ENCODE measurements at places on chromosomes 4 and X. TPM values are rescaled to one million over a fixed set of nuclear protein-coding genes. Genes with fewer than 3 reads are reported as not detected.

Gene DTHD1
- 0.95 TPM for total RNA-seq

Gene RNF175
- total RNA-seq: not detected

Gene MID1
- not detected for total RNA-seq

DNA sequence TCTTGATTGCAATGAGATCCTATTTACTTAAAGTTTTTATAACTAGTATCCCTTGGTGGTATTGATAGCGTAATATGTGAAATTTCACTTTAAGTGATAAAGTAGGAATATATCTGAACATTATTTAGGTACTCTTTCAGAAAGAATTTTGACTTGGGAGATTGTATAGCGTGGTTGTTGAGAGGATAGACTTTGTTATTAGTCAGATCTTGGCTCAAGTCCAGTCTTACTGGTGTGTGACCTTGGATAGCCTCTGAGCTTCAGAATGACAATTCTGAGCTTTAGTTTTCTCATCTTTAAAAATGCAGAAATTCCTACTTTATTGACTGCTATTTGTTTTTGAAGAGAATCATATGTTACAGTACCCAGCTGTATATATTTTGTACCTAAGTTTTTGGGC is 32.6 kb downstream of the DCK start:
- peaks cover 7% of the 10 kb centered on the region for H3K4me1 ChIP-seq
- H3K36me3 ChIP-seq: peaks cover 45% of the 10 kb centered on the region
- H3K4me3 ChIP-seq: no peak overlapping the region

Gene BRS3
- total RNA-seq: not detected

GRCh38 chrX:39577985-39578869 is 519.5 kb downstream of the BCOR start:
- no peaks in the 10 kb centered on the region for H3K36me3 ChIP-seq
- no peaks in the 10 kb centered on the region for H3K27me3 ChIP-seq
- peak overlapping the region; percentile 91 for H3K27ac ChIP-seq
- DNase-seq: peak; percentile 76
- peaks cover 23% of the 10 kb centered on the region for H3K4me1 ChIP-seq
- peak overlapping the region; percentile 60 for H3K4me3 ChIP-seq

GRCh38 chrX:86711531-86712180 is 563.4 kb downstream of the DACH2 start:
- no peak overlapping the region for H3K27ac ChIP-seq
- no peak overlapping the region for H3K4me3 ChIP-seq
- H3K4me1 ChIP-seq: no peaks in the 10 kb centered on the region

- H3K27me3 ChIP-seq: no peaks in the 10 kb centered on the region
- H3K36me3 ChIP-seq: no peaks in the 10 kb centered on the region
- no peaks in the 10 kb centered on the region for H3K4me1 ChIP-seq
Measured at GRCh38 chr4:85142451-85142850, 176.0 kb upstream of the WDFY3 start.

Gene TAF1
- 47.8 TPM for total RNA-seq

Gene MGARP
- total RNA-seq: 0.21 TPM

Gene HSFX1
- total RNA-seq: 0.58 TPM

Gene SRPX2
- total RNA-seq: not detected

GRCh38 chr4:26157541-26157940 is 163.3 kb upstream of the RBPJ start:
- H3K27ac ChIP-seq: peak overlapping the region; percentile 73
- no peak overlapping the region for H3K4me3 ChIP-seq
- DNase-seq: no peak
- peaks cover 25% of the 10 kb centered on the region for H3K36me3 ChIP-seq
- no peaks in the 10 kb centered on the region for H3K27me3 ChIP-seq

DNA sequence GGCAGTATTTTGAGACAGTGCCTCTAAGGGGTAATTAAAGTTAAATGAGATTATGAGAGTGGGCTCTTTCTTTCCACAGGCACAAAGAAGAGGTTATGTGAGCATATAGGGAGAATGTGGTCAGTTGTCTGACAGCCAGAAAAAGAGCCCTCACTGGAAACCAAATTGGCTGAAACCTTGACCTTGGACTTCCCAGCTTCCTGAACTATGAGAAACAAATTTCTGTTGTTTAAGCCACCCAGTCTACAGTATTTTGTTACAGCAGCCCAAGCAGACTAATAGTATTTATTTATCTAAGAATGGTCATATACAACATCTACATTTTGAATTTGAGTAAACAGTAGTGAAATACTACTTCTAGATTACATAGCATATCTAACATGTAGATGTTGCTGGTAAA is 473.8 kb downstream of the IL15 start:
- H3K27ac ChIP-seq: no peak overlapping the region
- H3K36me3 ChIP-seq: peaks cover 38% of the 10 kb centered on the region
- no peak for DNase-seq
- no peaks in the 10 kb centered on the region for H3K27me3 ChIP-seq
- no peak overlapping the region for H3K4me3 ChIP-seq

- no peaks in the 10 kb centered on the region for H3K27me3 ChIP-seq
- H3K4me1 ChIP-seq: peaks cover 36% of the 10 kb centered on the region
- H3K36me3 ChIP-seq: peaks cover 22% of the 10 kb centered on the region
- no peak overlapping the region for H3K4me3 ChIP-seq
Measured at GRCh38 chr4:2574863-2575262, 38.4 kb downstream of the FAM193A start.

GRCh38 chrX:72340626-72341025 is 34.9 kb upstream of the CITED1 start:
- H3K27me3 ChIP-seq: no peaks in the 10 kb centered on the region
- DNase-seq: no peak
- no peak overlapping the region for H3K27ac ChIP-seq

DNA sequence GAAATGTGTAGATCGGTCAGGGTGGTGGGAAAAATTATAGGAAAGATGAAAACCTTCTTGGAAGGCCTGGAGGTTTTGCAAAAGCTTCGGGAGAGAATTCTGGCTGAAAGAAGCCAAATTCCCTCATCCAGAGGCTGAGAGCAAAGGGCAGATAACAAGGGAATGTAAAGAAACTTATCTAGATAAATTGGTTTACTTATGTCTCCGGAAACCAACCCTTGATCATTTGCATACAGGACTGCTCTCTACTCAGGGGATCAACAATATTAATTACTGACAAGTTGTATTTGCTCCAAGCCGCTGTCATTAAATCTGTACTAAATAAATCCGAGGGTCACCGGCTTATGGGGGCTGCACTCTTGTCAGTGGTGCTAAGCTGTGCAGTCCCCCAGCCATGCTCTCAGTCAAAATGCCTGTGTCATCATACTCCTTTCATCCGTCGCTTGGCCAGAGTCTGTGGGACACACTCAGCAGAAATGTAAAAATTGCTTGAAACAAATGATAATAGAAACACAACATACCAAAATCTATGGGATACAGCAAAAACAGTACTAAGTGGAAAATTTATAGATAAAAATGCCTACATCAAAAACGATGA is 715.7 kb downstream of the KCTD8 start:
- no peaks in the 10 kb centered on the region for H3K4me1 ChIP-seq
- H3K27ac ChIP-seq: no peak overlapping the region
- H3K36me3 ChIP-seq: no peaks in the 10 kb centered on the region
- no peak overlapping the region for H3K4me3 ChIP-seq

- no peak overlapping the region for H3K27ac ChIP-seq
- H3K27me3 ChIP-seq: no peaks in the 10 kb centered on the region
- H3K4me3 ChIP-seq: no peak overlapping the region
- H3K36me3 ChIP-seq: peaks cover 8% of the 10 kb centered on the region
- no peak for DNase-seq
Measured at GRCh38 chrX:3592184-3592583, 121.3 kb downstream of the PRKX start.

Gene PCSK1N
- 0.33 TPM for total RNA-seq

Measured in activated CD4-positive, alpha-beta T cell treated with anti-CD3 and anti-CD28 coated beads, Interleukin-2, amount 10 ng/mL, durations not matched to agents 24 days and 14 days (primary cell).